Stimulated activated CD8-positive, alpha-beta memory T cell treated with anti-CD3 and anti-CD28 coated beads, Interleukin-7, amount 100 ng/mL, for 1 hour (primary cell): ENCODE measurements at places on chromosomes 3 and 15.

DNA sequence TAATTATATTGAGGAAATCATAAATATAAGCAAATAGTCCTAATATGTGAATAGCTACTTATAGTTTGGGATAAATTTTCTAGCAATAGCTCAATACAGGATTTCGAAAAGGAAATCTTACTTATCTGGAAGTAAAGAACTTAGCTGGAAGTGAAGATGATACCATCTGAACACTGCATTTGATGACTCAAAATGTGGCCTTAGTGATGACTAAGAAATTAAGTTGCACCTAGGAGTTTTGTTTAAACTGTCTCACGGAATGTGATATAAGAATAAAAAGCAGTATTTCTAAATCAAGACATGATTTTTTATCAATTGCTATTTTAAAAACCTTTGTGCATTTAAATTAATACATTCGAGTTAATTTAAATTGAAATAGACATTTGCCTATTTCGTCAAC lies 91.2 kb downstream of the EOMES start:
- DNase-seq: no peak

- no peak for DNase-seq
Measured at GRCh38 chr15:89426500-89426899, 69.9 kb downstream of the RHCG start.

DNA sequence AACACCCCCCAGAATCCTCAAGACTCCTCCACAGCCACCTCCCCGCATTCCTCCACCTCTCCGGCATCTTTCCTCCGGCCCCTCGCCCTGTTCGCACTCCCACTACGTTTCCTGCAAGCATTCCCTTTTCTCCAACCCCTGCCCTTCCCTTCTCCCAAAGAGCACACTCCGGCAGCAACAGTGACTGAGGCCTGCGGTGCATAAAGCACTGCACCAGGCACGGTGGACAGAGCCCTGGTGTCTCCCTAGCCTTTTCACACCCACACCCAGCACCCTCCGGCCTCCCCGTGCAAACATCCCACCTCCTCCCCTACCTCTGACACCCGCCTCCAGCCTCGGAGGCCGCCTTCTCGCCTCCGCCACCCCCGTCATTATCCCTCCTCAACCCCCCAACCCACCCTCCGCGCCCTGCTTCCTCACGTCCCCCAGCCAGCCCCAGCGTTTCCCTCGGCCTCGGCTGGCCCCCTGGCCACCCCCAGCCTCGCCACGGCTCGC lies 577 bp downstream of the ZNF148 start:
- peak; percentile 12 for DNase-seq

DNA sequence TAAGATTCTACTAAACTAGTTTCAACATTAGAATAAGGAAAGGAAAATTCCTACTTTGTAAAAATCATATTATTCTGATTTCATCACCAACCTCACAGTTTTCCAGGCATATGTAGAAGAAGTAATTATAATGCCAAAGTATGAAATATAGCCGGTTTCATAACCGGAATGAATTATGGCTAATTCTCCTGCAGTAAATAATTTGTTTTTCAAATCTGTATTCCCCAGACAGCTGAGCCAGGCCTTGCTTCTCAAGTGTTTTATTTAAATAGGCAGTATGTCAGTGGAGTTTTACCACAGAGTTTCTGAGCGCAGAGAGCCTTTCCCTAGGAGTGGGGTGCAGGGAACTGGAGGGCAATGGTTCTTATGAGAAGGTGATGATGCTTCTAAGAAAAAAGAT lies 8.7 kb upstream of the CPA3 start:
- no peak for DNase-seq

- DNase-seq: no peak
Measured at GRCh38 chr3:207973-208372, 11.4 kb downstream of the CHL1 start.

- no peak for DNase-seq
Measured at GRCh38 chr15:98384328-98385029, 263.9 kb upstream of the IGF1R start.

DNA sequence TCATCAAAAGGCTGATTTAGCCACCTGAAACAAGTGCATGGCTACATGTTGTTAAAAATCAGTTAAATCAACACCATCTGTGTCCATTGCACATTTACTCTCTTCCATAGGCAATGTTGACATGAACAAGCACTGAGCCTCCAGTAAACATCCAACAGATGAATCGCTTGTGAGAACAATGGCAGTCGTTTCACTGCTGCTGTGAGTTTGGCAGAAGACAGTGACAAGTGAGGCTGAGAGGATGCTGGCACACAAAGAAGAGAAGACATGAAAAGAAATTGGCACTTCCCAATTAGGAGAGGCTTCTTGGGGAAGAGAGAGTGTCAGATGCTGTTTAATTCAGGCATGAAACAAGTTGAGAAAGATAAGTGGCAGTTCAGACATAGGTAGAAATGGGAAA lies 227.4 kb upstream of the STT3B start:
- no peak for DNase-seq

- DNase-seq: no peak
Measured at GRCh38 chr3:131361464-131362421, 19.8 kb upstream of the NUDT16 start.
